ENCODE measurements at places on chromosomes 1 and 21.
A peak's percentile ranks its signal among the peaks of the same experiment; 100 is the strongest.

DNA sequence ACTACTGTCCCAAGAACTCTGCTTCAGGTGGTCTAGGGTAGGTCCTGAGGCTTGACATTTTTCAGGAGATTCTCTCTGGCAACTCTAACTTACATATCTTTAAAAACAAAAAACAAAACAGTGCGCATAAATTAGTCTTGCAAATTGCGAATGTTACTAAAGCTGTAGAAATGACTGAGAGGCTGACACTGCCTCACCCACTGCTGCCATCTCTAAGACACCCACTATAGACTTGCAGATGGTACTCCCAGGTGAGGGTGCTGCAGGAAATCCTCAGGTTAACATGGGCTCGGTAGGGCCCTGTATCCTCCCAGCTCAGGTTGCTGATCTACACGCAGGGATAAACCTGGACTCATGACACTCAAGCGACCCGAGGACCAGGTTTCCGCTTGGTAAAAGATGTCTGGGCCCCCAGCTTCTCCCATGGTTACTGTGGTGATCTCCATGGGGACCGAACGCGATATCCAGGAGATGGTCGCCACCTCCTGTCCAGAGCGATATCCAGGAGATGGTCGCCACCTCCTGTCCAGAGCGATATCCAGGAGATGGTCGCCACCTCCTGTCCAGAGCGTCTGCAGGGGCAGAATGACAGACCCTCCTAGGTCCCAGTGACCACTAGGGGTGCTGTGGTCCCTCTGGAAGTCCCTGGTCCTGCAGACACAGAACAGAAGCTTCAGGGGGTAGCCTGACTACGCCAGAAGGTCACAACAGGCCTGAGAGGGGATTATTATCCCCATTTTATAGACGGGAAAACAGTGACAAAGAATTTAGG, 16.2 kb upstream of the LY9 start:
- DNase-seq, result no peak

DNA sequence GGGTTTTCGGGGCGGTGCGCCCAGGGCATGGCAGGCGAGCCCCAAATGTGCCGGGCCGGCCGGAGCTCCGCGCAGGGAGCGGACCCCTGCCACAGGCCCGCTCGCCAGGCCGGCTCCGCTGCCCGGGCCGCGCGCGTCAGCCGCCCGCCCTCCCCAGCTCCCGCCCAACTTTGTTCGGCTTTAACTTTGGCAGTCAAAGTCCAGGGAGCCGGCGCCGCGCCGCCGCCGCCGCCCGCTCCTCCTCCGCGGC, 488 bp downstream of the SLC35D1 start:
- no peak for DNase-seq

- DNase-seq, result no peak
Measured at GRCh38 chr1:54378874-54379554, 27.2 kb downstream of the SSBP3 start.

- DNase-seq, result no peak
Measured at GRCh38 chr1:37410815-37411214, 63.6 kb upstream of the ZC3H12A start.

DNA sequence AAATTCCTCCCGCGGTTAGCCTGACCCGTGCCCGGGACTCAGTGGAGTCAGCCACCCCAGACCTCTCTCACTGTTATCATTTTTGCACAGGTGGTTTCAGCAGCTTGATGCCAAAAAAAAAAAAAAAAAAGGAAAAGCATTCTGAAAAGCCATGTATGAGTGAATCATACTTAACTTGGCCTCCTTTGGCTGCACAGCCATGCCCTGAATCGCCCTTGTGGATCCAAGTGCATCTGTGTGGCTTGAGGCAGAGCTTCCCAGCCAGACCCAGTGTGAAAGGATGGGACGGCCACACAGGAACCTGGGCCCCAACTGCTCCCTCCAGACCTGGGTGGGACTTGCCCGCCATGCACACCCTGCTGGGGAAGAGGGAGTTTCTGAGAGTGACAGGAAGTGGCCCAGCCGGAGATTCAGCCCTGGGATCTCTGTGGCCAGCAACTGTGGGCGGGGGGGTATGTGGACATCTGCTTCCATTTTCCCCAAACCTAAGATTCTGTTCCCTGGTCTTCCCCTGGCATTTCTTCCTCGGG, 8.6 kb downstream of the YBEY start:
- DNase-seq, result no peak

DNA sequence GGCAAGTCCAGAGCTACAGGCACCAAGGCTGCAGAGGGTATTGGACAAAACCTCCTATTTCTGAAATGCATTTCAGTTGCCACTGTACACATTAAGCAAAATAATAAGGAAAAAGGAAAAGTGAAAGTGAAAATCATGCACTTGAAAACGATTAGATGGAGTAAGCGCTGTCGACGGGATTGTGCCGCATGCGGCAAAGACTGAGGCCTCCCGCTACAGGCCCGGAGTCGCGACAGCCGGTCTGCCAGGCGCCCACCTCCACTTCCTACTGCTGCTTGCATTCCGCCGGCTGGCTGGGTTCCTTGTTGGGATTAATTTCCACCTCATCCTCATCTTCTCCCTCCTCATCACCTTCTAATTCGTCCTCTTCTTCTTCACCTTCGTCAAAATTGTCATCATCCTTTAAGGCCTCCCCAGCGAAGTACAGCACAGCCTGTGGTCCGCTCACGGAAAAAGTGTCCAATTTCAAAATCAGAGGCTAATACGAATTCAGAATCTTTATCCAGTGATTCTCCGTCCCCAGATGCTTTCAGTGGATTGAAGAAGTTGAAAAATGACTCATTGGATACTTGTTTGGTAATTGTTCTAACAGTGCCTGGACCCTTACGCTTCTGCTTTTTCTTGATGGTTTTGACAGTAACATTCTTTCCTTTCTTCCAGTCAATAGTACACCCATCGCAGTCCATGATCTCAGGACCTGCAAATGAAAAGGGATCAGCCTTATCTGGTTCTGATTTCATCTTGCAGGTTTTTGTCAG, 38.0 kb downstream of the CD58 start:
- no peak for DNase-seq

DNA sequence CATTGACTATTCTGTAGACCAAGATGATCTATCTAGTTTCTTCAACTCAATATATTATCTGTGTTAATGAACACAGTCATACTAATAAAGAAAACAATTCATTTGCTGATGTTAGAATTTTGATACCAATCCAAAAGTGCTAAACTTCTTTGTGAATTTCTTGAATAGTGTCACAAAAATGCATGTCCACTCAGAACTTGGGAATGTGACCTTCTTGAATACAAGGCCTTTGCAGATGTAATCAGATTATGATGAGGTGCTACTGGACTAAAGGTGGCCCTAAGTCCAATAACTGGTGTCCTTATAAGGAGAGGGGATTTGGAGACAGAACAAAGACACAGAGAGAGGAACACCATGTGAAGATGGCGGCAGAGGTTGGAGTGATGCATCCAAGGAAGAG, 305.8 kb upstream of the ZP4 start:
- no peak for DNase-seq

DNA sequence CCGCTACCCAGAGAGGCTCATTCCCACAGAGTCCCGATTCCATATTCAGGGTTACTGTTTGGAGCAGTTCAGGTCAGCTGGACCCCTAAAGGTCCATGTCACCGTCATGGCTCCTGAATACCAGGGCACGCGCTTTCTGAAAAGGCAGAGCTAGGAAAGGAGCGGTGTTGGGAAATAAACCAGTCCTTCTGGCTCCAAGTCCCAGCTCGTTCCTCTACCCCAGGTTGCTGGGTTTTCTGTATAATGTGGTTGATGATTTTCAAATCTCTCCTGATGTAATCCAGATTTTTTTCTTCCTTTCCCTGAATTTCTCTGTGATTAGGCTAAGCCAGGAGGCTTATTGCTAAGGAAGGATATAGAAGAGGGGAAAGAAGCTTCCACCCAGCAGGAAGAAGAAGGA, 14.0 kb upstream of the PKP1 start:
- no peak for DNase-seq

GRCh38 chr1:1326075-1326605, 1.5 kb downstream of the CPTP start:
- no peak for DNase-seq

DNA sequence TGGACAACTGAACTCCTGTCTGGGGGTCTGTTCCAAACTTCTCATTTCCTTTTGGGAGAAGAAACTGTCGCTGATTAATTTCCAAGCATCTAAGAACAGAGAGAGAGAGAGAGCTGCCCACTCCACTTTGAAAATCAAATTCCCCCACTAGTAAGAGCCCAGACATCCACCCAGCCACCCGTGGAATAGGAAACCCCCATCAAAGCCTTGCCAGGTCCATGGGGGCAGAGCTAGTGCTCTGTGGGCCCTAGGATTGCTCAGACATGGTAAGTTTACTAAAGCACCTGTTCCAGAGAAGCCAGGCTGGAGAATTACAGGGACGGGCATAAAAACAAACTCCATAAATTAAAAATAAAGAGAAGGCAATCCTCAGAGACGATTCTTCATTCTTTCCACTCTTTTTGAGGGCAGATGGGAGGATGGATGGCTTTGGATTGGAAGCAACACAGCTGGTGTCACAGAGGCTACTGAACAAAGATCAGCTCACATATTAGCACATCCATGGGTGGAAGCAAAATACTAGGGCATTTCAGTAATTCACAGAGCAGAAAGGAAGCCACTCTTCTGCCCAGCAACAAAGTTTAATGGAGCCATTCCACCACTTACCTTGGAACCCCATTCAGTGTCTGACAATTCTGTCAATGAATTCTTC, 103.9 kb downstream of the COLGALT2 start:
- no peak for DNase-seq

GRCh38 chr1:88210103-88210787, 473.8 kb upstream of the PKN2 start:
- no peak for DNase-seq

DNA sequence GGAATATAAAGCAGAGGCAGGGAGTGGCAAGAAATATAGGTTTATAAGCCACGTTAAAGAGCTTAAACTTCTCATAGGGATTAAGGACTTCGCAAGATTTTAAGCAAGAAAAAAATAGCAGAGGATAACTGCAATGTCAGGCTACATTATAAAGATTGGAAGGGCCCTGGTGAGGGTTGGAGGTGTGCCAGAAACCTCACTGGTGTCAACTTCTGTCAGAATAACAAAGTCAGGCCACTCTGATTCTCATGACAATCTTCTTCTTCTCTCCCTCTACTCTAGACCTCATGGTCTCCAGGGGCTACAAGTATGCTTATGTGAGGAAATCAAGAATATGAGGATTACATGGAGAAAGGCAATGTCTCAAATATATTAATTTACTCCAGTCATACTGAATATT, 32.6 kb upstream of the FMO2 start:
- DNase-seq, result no peak

DNA sequence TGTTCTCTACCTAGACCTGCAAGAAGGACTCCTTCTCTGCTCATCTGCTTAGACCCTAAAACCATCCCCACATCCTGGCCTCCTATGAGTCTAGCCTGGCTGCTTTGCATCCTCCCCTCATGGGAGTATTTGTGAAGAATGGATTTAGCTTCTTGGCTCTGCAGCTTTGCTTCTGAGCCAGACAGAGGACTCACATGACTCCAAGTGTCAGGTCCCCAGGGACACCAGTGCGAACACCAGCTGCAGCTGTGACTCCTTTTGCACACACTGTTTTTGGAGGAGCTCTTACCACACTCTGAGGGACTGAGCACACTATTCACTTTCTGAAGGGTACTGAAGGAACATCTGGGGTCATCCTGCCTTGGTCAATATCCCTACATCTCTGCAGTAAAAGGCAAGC, 131.8 kb upstream of the SGIP1 start:
- DNase-seq, result peak; percentile 88

DNA sequence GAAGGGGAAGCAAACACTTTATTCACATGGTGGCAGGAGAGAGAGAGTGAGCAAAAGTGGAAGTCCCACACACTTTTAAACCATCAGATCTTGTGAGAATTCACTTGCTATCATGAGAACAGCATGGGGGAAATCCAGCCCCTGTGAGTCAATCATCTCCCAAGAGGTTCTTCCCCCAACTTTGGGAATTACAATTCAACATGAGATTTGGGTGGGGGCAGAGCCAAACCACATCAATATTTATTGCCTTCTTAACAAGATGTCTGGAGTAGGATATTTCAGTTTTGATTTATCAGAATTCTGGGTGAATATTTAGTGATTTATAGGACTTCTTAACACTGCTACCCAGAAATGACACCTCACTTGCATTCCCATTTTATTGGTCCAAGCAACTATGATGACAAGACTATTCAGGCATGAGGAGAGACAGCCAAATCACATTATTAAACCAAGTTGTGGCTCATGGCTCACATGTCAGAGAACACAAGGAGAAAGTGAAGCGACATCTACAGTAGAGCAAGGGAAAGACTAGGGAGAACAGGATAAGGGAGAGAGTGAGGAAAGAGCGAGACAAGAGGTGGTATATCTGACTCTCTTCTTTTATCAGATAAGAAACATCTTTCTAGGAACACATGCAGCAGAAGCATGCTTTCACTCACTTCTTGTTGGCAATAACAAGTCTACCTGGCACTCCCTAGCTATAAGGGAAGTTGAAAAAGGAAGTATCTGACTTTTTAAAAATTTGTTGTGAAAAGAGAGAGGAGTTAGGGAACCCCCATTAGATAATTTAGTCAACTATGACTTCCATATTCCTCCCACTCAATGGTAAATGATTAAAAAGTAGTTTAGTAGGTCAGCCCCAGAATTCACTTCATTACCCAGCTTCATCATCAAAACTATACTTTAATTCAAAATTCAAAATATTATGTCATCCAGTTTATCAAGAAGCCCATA, 36.6 kb upstream of the PTPRC start:
- DNase-seq, result no peak

GRCh38 chr21:32306021-32306780, 7.5 kb downstream of the MRAP start:
- DNase-seq, result no peak

- DNase-seq, result no peak
Measured at GRCh38 chr1:118101999-118102398, 83.0 kb downstream of the SPAG17 start.

GRCh38 chr1:242139442-242139841, 140.5 kb upstream of the MAP1LC3C start:
- DNase-seq, result no peak

DNA sequence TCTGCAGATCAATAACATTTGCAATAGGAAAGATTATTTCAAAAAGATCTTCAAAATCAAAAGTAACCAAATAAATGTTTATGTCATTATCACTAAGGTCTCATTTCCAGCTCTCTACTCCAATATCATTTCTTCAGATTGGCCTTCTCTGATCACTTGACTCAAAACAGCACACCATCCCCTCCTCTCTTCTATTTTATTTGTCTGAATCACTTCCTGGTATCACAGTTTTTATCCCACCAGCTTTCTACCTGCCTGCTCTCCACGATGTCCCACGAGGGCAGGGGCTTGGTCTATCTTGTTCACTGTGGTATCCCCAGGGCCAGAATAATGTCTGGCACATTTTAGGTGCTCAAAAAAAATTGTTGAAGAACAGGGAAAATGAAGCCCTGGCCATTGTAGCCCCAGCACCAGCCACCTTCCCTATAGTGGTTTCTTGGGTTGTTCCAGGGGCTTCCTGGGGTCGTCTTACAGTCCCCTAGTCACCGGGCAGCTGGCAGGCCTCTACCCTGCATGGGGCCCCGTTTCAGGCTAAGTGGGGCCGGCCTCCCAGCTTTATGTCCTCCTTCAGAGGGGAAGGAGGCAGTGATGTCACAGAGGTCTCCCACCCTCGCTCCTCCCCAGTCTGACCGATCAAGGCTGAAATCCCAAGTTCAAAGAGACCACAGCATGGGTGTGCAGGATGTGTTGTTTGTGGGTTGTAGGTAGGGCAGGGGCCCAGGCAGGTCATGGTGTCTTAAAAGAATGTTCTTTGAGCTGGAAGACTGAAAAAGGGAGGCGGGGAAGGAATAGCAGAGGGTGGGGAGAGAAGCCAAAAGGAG, 3.5 kb upstream of the PADI1 start:
- DNase-seq, result peak; percentile 60
